ENCODE measurements at places on chromosomes 7 and 10.

- DNase-seq, result no peak
These were observed 45.6 kb upstream of the CFAP46 start for GRCh38 chr10:132987671-132988571.

GRCh38 chr7:127437837-127438236 lies 45.3 kb upstream of the ZNF800 start:
- no peak for DNase-seq

GRCh38 chr10:124921261-124921660 lies 20.7 kb upstream of the ZRANB1 start:
- no peak for DNase-seq

DNA sequence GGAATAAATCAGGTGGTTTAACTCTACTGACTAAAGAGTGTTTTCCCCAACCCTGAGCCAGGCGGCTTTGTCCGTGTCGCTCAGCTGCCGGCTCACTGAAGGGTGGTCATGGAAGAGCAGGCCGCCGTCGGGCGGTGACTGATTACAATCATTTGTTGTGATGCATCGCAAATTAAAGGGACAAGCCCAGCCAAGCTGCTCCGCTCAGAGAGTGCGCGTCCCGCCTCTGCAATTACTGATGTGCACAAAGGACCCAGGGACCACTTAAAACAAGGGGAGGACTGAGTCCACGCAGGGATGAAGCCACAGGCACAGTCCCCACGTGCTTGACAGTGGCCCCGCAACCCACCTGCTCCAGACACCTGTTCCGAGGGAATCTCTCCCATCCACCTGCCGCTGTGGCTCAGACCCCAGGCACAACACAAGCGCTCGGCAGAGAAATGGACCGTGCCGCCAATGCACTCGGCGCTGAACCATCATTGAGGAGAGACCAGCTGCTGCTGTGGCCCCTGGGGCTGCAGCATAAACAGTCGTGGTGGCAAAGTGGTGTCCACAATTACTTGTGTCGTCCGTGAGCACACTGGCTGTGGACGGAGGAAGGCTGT lies 526.5 kb downstream of the PTPRN2 start:
- no peak for DNase-seq

DNA sequence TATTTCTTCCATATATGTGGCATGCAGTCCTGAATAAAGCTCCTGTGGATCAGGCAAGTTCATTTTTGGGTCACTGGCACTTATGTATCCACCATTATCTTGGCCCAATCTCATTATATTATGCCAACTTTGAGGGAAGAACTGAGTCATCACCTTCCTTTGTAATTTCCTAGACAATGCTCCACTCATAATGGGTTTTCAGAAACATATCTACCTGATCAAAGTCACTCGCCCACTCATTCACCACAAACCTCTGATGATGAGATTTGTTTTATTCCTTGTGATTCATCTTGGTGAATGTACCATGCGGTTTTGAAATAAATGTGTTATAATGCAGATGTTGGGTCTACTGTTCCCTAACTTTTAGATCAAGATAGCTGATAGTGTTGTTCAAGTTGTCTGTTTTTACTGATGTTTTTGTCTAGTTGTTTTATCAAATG lies 525.8 kb downstream of the KIF20B start:
- no peak for DNase-seq

DNA sequence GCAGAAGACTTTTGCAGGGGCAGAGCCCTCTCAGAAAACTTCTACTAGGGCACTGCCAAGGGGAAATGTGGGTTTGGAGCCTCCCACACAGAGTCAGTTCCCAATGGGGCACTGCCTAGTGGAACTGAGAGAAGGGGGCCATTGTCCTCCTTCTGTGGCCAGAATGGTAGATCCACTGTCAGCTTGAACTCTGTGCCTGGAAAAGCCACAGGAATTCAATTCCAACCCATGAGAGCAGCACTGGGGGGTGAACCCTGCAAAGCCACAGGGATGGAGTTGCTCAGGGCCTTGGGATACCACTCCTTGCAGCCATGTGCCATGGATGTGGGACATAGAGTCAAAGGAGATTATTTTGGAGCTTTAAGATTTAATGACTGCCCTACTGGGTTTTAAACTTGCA lies 262.2 kb upstream of the SEMA3C start:
- no peak for DNase-seq

GRCh38 chr7:5615190-5616070 lies 166.0 kb downstream of the RNF216 start:
- no peak for DNase-seq

- DNase-seq, result no peak
These were observed 85.0 kb downstream of the TMEM106B start for GRCh38 chr7:12296051-12296570.

- DNase-seq, result no peak
These were observed 1.6 kb downstream of the C1GALT1 start for GRCh38 chr7:7183838-7184463.

DNA sequence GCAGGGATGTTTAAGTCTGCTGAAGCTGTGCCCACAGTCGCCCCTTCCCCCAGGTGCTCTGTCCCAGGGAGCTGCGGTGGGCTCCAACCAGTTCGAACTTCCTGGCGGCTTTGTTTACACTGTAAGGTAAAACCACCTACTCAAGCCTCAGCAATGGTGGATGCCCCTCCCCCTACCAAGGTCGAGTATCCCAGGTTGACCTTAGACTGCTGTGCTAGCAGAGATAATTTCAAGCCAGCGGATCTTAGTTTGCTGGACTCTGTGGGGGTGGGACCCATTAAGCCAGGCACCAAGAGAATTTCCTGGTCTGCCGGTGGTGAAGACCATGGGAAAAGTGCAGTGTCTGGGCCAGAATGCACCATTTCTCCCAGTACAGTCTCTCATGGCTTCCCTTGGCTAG lies 56.0 kb downstream of the CCDC7 start:
- DNase-seq, result no peak

GRCh38 chr10:133528296-133528844 lies 1.2 kb downstream of the CYP2E1 start:
- DNase-seq, result no peak

DNA sequence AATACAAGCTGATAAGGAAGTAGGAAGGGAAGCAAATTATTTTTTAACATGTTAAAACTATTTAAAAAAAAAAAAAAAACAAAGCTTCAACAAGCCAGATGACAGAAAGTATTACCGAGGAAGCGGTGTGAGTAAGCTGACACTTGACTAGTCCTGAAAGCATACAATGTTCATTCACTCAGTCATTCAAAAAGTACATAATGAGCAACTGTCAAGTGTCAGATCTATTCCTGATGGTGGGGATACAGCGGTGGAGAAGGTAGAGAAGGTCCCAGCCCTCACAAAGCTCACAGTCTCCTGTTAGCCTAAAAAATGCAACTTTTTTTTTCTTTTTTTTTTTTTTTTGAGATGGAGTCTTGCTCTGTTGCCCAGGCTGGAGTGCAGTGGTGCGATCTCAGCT lies 40.0 kb downstream of the RAPGEF5 start:
- no peak for DNase-seq

GRCh38 chr7:103989785-103990767 lies 618 bp upstream of the RELN start:
- no peak for DNase-seq

GRCh38 chr7:141617280-141617679 lies 66.1 kb downstream of the AGK start:
- no peak for DNase-seq

- DNase-seq, result no peak
These were observed 53.1 kb downstream of the TEX36 start for GRCh38 chr10:125629758-125630376.

GRCh38 chr7:123666492-123666891 lies 10.8 kb downstream of the LMOD2 start:
- DNase-seq, result no peak
